Activated CD4-positive, alpha-beta T cell treated with anti-CD3 and anti-CD28 coated beads for 4 hours (primary cell): ENCODE measurements at places on chromosomes 7 and 10.

- no peak for DNase-seq
Observed at GRCh38 chr10:113566888-113567287, 14.0 kb downstream of the HABP2 start.

GRCh38 chr7:142375710-142376313 lies 118.0 kb upstream of the PRSS58 start:
- DNase-seq = no peak

- no peak for DNase-seq
Observed at GRCh38 chr7:95660023-95660434, 63.7 kb upstream of the PDK4 start.

DNA sequence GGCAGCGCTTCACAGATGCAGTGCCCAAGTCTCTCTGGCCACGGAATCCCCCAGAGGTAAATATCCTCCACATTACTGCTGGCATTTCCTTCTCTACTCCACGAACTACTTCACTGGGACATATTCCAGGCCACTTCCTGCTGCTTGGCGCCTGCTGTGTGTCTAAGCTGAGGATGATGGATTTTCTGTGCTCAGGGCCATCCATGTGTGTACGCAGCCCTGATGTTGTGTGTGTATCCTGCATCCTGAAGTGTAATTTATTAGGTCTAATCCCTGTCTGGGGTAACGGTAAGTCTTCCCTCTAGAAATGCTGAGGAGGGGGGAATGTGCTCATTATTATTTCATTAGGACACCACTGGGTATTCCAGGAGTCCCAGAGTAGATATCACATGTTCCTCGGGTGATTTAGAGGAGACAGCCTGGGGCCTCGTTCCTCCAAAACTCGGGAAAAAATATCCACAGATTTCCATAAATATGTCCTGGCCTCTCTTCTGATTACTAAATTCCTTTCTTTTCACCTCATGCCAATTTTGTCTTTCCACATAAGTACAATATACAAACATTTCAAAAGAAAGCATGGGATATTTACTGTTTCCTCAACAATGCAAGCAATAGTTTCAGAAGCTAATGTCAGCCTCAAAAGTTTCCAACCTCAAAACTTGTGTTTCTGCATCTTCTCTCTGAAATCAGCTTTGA lies 25.5 kb upstream of the HABP2 start:
- DNase-seq = no peak

GRCh38 chr7:7265081-7266075 lies 83.0 kb downstream of the C1GALT1 start:
- DNase-seq = no peak

- DNase-seq = no peak
Observed at GRCh38 chr7:140542228-140542603, 62.9 kb upstream of the MKRN1 start.

- no peak for DNase-seq
Observed at GRCh38 chr7:17184805-17185689, 113.4 kb upstream of the AHR start.

DNA sequence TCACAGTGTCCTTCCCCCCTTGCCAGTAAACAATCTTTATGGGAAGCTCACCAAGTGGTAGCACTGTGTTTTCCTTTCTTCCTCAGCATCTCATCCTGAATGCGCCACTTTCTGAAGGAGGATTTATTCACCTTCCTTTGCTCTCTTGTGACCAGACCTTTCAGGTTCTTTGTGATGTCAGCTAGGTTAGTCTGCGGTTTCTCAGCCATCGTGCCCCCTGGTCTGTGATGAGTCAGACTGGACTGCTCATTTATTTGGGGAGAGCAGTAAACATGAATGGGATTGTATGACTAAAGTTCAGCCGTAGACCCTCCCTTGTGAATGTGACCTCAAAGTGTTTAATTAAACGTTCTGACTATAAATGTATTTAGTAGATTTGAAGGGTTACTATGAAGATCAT lies 235.1 kb upstream of the CELF2 start:
- no peak for DNase-seq

DNA sequence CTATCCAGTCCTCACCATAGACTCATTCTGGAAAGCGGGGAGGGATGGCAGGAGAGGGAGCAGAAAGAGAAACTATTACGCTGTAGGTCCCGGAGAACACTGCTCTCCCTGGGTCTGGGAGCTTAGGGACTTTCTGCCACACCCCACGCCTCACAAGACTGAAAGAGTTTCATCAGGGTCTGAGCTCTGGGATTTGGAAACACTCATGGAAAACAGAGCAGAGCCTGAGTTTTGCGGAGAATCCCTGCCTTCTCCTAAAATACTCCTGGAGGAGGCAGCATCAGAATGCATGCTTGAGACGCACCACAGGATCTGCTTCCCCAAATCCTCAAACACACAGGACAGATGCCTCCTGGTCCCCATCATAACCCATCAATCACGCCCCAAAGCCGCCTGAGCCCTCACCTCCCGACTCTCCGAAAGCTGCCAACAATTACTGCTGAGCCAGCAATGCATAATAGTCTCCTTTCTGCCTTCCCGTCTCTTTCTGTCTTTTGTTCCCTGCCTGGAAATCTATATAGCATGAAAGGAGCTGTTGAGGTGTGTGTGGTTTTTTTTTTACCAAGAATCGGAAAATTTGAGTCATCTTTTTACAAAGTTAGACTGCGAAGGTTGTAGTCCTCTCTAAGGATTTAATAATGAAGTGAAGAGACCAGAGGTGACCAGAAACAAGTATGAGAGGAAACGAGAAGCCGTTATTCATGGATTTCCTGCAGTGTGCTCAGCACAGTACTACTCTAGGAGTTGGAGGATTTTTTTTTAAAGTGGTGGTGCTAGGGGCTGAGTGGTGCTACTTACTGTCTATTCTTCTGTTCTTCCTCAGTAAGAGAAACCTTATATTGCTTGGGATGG lies 37.7 kb downstream of the ASB13 start:
- DNase-seq = no peak

GRCh38 chr10:74977072-74977471 lies 134.4 kb upstream of the SAMD8 start:
- DNase-seq = no peak

- no peak for DNase-seq
Observed at GRCh38 chr7:92851732-92852131, 15.4 kb upstream of the CDK6 start.

- DNase-seq = no peak
Observed at GRCh38 chr10:109891105-109891504, 32.2 kb downstream of the XPNPEP1 start.

GRCh38 chr7:140161047-140161446 lies 15.7 kb downstream of the KDM7A start:
- no peak for DNase-seq

GRCh38 chr7:98315318-98315993 lies 34.0 kb downstream of the BRI3 start:
- no peak for DNase-seq

- no peak for DNase-seq
Observed at GRCh38 chr7:4149236-4149635, 532.9 kb upstream of the FOXK1 start.

DNA sequence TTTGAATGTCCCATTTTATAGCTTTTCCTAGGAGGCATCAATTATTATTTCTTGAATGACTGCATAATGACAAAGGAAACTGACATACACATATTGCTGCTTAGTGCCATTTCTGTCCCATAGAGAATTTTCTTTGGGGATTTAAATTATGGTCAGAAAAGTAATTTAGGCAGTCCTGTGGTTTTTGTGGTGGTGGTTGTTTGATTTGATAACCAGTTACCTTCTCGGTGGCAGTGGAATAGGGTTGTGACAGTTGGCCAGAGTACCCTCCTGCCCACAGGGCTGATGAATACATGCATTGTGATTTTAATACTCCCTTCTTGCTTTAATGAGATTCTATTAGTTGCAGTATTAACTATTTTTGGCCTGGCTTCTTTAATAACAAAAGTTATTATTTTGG lies 6.6 kb upstream of the SGCE start:
- DNase-seq = no peak

DNA sequence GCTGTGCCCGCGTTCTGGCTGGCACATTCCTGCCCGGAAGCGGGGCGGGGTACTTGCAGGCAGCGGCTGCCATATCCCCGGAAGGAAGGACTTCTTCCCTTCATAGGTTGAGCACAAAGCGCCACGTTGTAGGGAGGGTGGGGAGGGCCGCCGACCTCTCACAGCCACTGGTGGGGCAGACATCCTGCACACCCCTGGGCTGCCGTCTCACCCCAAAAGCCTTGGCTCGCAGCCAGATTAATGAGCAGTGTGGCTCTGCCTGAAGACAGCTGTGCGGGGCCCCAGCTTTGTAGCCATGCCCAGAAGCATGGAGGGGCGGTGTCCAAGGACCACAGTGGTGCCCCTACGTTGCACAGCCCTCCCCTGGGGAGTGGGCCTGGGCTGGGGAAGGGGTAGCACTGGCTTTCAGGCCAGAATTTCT lies 54.3 kb upstream of the DPYSL4 start:
- DNase-seq = no peak

GRCh38 chr10:75857269-75857846 lies 425.9 kb downstream of the LRMDA start:
- no peak for DNase-seq

DNA sequence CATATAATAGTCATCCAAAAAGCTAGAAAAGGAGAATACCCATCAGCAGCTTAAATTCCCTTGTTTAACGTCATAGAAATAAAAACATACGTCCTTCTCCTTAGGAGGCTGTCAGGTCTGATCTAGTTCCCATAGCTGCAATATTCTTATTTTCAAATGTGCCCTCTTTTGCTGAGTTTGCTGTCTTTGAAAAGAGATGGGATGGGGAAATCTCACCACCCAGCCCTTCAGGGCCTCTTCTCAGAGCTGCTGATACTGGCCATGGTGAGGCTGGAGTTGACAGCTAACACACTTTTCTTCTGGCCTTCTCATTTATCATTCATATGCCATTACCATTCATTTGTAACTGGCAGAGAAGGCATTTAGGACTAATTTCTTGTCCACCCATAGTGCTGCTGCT lies 5.1 kb upstream of the PCGF5 start:
- no peak for DNase-seq

- no peak for DNase-seq
Observed at GRCh38 chr10:97915346-97916131, 65.9 kb downstream of the GOLGA7B start.

DNA sequence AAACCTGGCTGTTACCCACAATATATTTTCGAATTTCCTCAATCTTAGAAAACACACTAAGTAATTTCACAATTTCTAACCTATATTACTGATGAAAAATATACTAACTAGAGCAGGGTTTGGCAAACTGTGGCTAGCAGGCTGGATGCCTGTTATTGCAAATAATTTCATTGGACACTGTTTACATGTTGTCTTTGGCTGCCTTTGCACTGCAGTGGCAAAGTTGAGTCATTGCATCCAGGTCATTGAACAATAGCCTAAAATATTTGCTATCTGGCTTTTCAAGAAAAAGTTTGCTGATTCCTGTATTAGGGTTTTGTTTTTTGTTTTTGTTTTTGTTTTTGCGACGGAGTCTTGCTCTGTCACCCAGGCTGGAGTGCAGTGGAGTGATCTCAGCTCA lies 47.2 kb downstream of the KIF11 start:
- no peak for DNase-seq

DNA sequence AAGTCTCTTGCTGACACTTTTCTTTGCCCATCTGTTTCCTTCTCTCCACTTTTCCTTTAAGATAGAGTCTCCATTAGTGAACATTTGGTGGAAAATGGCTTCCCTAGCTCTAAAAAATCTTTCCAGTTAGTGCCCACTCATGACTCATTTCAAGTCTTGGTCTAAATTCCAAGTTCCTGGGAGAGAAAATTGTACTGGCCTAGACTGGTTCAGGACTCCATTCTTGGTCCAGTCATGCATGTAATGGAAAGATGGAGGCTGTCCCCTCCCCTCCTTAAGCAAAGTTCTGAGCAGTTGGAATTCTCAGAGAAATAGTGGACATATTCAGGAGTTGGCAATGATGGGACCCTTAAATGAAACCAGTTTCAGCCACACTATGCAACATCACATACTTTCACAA lies 3.8 kb upstream of the ALDH18A1 start:
- no peak for DNase-seq
